ENCODE measurements at places on chromosomes 6 and 20.

GRCh38 chr6:29965873-29966601 is 23.7 kb downstream of the HLA-A start:
- DNase-seq, result peak; percentile 91

GRCh38 chr20:39541136-39541803 is 579.1 kb downstream of the DHX35 start:
- no peak for DNase-seq

DNA sequence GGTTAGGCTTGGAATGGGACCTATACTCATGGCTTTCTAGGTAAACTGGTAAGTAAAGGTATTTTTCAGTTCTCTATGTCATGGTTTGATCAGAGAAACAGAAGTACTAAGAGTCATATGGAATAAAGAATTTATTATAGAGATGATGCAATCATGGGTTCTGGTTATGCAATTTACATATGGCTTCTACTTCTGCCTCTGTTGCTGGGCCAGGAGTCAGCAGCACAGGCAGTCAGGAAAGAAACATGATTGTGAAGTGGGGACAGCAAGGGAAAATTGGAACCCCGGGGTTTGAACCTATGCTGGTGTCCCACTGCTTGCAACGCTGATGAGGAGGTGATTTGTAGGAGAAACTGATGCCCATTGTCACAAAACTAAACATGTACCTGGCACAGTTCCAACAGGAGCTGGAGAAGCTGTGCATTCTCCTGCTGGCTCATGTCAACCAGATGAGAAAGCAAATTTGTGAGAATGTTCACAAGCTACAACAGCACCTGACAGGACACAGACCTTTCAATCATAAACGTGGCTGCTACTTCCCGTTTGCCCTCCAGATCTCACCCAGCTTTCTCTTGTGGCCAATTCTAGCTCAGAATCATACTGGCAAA is 887.1 kb downstream of the TFAP2A start:
- no peak for DNase-seq

DNA sequence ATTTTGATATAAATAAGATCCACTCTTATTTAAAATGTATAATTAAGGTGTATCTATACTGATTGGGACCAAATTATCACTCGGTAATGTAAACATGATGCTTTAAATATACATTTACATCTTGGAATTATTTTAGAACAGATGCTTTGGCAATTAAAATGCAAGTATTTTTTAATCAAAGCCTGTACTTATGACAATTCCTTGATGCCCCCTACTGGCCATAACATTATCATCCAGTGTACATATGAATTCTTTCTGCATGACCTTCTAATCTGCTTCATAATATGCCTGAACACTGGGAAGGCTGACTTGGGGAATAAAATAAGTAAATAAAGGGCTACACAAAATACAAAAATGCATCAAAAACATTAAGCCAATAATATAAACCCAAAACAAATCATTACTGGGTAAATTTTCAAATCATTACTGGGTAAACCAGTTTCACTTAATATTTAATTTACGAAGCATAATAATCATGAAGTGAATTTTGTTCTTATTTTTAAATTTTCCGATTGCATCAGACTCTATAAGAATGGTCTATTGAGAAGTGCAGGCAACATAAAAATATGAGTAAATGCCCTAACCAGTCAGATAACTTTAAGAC is 65.1 kb downstream of the CGA start:
- DNase-seq, result no peak

DNA sequence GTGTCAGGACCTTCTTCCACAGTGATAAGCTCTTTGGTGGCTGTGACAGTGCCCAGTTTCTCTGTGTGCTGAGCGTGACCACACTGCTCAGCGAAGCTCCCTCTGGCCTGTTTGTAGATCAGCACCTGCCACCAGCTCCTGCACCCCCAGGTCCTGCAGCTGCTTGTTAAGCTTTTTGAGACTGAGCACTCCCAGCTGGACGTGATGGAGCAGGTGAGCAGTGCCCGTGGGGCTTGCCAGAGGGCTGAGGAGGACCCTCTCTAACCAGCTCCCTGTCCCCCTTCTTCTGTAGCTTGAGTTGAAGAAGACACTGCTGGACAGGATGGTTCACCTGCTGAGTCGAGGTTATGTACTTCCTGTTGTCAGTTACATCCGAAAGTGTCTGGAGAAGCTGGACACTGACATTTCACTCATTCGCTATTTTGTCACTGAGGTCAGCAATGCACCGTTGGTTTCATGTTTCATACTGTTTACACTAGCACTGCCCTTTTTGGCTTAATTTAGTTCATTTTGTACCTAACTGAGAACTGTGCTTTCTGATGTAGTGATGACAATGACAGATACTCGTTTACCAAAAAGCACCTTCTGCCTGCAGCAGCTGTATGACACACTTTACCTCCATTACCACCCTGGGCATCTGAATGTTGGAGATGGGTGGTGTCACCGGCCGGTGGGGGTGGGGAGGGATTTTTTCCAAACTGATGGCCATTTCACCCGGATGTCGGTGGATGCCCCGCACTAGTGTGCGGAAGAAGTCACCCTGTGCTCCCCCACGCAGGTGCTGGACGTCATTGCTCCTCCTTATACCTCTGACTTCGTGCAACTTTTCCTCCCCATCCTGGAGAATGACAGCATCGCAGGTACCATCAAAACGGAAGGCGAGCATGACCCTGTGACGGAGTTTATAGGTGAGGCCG is 12.5 kb downstream of the NELFCD start:
- no peak for DNase-seq

- no peak for DNase-seq
Observed at GRCh38 chr6:169981568-169981967, 230.1 kb downstream of the ERMARD start.

DNA sequence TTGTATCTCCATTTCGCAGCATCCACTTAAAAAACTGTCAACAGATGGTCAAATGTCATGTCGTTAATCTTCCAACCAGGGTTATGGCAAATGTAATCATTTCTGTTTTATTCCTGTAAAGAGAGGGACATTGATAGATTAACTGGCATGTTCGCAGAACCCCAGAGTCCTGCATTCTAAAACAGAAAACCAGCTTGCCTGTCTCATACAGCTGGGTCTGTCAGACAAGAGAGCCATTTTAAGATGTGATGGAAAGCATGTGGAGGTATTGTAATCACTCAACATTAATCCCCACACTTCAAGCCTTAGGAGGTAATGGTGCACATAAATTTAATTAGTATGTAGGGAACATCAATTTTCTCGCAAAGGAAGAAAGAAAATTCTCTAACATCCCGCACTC is 4.4 kb downstream of the SMLR1 start:
- DNase-seq, result no peak

DNA sequence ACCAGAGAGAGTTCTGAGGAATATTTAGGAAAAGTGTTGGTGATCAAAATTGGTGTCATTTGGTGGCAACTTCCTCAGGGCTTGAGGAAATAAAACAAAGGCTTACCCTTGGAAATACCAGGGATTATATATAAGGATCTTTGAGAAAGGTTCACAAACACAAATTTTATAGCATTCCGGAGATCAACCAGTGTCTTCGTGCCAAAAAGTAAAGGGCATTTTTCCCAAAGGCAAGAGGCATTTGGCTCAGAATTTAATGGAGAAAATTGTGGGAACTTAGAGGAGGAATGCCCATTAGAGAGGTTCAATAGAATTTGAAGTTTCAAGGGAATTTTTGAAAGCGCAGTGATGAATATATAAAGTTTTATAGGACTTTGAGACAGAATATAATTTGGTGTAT is 179.5 kb downstream of the FUT9 start:
- no peak for DNase-seq
